ENCODE measurements at places on chromosomes 2 and 18.

DNA sequence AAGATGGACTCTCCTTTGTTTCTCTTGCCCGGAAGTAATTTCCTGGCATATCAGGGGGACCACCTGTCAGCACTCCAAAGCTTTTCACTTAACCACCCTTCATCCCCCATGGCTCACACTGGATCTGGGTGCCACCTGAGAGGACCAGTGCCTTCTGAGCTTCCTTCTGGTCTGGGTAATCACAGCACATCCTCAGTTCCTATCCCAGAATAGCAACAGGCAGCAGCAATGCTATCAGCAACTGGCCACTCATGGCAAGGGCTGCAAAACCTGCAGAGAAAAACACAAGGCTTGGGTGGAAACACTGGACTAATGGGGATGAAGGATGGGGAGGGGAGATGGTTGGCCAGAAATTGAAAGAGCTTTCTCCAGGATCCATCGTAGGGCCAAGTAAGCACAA, 59.9 kb upstream of the STPG4 start:
- no peak for DNase-seq

GRCh38 chr2:20635113-20635510, 15.8 kb downstream of the HS1BP3 start:
- DNase-seq: no peak

GRCh38 chr2:215843579-215843978, 169.8 kb downstream of the MREG start:
- DNase-seq: peak; percentile 70

GRCh38 chr2:160175169-160176134, 24.6 kb downstream of the ITGB6 start:
- no peak for DNase-seq

DNA sequence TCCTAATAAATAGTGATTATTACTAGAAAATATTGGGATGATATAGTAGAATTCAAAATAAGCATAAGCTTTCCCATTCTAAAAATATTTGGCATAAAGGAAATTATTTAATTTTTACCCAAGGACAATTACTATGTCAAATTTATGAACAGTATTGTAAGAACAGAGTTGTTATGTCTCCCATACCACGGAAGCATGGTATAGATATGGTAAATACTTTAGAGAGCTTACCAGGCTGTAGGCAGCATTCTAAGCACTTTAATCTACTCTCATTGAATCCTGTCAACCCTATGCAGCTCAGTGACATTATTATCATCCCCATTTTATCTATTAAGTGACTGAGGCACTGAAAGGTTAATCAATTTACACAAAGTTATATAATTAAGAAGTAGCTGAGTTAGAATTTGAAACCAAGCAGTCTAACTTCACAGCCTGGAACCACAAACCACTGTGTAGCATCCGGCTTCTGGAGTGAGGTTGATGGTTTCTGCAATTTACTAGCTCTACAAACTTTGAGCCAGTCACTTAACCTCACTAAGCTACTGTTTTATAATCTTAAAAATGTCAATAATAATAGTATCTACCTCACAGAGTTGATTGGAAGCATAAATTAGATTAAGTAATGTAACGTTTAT, 323.7 kb downstream of the ARHGAP15 start:
- DNase-seq: no peak

DNA sequence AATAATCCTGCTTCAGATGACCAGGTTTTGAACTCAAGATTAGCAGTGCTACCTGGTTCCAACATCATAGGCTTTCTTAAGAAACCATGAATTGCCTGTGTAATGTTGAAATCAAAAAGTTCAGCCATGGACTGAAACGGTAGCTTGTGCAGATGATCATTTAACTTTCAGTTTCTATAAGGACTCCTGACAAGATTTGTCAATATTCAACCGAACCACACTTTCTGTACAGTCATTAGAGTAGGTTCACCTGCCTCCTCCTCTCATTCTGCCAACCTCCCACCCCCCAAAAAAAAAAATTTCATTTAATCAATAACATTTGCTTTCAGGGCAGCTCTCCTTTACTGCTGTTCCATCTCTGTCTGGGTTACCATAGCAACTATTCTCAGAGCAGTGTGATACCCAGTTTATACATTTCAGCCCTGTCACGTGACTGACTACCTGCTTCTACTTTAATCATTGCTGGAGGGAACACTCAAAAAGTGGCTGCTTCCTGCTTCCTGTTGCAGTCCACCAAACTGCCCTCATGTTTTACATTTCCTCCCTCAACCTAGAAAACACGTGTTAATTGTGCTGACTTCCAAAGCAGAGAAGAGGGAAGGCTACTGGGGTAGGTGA, 275.5 kb downstream of the SS18 start:
- no peak for DNase-seq

DNA sequence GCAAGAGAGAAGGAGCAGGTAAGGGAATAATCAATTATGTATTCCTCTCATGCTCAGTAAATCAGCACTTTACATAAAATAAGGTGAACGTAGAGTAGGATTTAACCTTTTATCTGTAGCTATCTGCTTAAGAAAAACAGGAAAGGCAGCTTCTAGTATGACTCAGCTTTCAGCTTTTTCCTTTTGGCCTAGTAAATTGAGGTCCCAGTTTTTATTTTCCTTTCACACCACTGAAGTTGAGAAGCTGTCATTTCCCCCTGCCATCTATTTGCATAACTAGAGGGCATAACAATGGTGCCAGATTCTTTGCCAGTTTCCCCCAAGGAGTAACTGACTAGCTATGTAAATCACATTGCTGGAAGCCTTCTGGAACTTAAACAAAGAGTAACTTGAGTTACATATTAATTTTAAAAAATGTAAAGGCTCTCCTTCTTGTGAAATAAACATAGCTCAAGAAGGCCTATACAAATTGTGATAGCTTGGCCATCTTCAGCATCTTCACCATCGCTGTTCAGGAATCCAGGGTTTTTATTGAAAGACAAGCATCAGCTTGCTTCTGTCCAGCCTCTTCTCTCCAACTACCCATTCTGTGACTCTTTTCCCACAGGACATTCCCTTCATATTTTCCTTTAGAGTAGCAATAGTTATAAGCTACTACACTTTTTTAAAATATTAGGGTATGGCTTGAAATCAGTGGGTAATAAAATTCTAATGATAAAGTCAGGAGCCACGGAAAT, 97.0 kb downstream of the KYNU start:
- DNase-seq: peak; percentile 67

- DNase-seq: peak; percentile 16
These were observed 74.7 kb downstream of the TNFRSF11A start for GRCh38 chr18:62399781-62400308.

GRCh38 chr2:37457401-37457901, 113.0 kb downstream of the QPCT start:
- peak; percentile 29 for DNase-seq

DNA sequence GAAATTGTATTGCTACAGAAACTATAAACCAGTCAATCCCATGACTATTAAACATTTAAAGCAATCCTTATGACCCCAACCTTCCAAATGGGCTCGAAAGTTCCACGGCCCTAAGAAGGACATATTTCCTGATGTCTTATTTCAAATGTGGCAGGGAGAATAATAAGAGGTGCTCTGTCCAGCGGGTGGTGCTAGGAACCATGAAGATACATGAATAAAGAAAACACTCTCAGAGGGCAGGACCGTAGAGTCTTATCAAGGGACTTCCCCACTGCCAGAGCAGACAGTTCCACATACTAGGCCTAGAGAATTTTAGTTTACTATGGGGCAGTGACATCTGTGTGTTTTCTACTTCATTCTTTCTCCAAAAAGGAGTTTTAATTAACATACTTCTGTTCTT, 187.1 kb upstream of the PIK3C3 start:
- DNase-seq: no peak

GRCh38 chr2:12604341-12604740, 112.4 kb upstream of the TRIB2 start:
- no peak for DNase-seq

DNA sequence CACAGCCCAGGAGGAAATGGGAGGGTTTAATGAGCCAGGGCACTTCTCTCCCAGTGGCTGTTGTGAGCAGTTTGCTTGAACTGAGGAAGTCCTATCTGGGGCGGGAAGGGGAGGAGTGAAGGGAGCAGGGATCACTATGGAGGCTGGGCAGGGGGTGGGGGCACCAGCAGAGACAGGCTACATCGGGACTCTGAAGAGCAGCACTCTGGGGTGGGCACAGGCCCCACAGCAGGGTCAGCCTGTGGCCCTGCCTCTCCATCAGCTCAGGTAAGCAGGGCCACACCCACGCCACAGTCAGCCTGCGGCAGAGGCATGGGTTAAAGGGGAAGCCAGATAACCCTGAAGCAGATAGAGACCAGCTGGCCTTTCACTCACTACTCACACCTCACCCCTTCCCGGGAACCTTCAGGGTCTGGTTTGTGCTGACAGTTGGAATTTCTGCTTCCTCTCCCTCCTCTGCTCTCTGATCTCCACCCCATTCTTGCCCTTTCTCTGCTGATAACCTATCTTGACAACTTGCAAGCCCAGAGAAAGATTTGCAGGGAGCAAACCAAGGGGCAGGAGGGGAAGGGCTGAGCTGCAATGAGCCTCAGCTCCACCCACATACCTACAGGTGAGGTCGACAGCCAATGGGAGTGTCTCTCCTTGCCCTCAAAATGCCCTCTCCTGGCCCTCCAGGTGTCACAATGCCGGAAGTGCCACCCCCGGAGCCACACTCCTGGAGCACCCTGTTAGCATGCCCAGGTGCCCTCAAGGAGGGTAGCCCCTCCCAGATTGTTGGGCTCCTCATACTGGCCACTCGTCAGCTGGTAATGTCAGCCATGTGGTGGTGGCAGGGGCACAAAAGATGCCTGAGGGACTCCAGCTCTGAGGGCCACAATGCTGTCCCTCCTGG, 3.7 kb downstream of the SIGLEC15 start:
- DNase-seq: peak; percentile 74

GRCh38 chr18:48022531-48023329, 92.3 kb upstream of the SMAD2 start:
- DNase-seq: peak; percentile 88

DNA sequence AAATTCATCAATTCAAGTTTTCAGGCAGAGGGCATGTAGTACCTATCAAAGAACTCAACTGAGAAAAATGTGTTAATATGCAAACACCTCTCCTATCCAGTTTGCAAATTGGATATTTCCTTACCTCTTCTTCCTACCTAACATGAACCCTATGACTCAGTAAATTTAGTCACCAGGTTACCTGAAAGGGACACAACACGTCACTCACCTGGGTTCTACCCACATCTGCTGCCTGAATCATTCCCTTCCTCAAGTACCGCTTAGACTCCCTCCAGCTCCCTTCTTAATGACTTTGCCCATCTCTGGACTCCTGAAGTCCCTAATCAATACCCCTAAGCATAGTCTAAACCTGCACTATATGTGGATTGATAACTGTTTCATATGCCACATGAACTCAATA, 10.4 kb downstream of the ANKRD44 start:
- DNase-seq: no peak

GRCh38 chr2:71120195-71120594, 9.8 kb downstream of the MCEE start:
- no peak for DNase-seq

DNA sequence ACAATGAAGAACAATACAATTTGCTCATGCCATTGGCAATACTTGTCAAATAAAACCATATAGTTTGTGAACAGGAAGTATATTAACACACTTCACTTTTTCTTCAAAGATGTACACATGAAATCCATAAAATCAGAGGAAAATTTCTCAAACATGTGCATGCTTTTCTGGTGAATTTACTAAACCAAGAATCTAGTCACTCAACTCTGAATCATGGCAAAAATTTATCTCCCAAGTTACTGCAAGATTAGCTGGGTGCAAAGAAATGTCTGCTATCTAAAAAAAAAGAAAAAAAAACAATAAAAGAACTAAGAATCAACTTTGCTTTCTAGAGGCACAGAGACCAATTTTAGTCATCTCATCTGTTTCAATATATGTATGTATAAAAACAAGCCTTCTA, 419.2 kb downstream of the NR4A2 start:
- DNase-seq: no peak

GRCh38 chr2:16900405-16901025, 234.9 kb upstream of the CYRIA start:
- DNase-seq: peak; percentile 53

GRCh38 chr18:28342231-28342630, 165.3 kb upstream of the CDH2 start:
- no peak for DNase-seq

GRCh38 chr18:74255131-74255616, 36.6 kb downstream of the CYB5A start:
- no peak for DNase-seq

- DNase-seq: no peak
These were observed 40.2 kb upstream of the SKA1 start for GRCh38 chr18:50334546-50335152.

DNA sequence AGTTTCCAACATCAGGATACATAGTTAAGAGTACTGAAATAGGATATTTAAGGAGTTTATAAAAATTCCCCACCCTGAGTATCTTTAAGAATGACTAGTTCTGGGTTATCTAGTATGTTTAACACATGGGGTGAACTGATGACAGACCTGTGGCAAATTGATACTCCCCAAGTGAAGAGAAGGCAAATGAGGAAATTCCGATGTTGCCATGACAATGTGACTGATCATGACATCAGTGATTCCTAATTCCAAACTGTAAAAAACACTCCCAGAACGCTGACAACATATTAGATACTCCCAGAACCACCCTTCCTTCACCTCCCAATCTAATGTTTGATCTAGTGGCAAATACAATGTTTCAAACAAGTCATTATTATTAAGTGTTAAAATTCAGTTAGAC, 77.6 kb downstream of the RBMS1 start:
- peak; percentile 86 for DNase-seq

All from suppressor macrophage treated with lipopolysaccharide for 1 hour (primary cell).